Hepatocyte (in vitro differentiated cells): ENCODE measurements at places on chromosomes 2 and 18. TPM values are rescaled to one million over a fixed set of nuclear protein-coding genes. Genes with fewer than 3 reads are reported as not detected.
A peak's percentile ranks its signal among the peaks of the same experiment; 100 is the strongest.

- peak; percentile 11 for DNase-seq
These were observed 27.2 kb upstream of the OTX1 start for GRCh38 chr2:63023444-63023843.

- DNase-seq = peak; percentile 31
These were observed 1.4 kb downstream of the RAB1A start for GRCh38 chr2:65128297-65129190.

DNA sequence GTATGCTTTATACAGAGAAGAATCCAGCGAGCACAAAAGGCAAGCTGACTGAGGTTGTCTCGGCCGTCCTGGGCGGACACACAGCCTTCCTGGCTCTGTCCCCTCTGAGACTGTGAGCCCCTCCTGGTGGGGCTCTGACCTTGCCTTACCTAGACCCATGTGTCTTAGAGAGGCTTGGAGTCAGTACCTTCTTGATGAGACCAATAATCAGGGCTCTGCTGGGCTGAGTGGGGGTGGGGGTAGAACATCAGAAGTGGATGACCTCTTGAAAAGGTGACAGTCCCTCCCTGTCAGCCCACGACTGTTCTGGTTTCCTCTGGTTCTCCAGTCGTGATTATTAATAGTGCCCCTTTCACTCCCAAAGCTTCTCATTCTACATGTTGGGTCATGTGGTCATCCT, 31.2 kb downstream of the TWIST2 start:
- no peak for DNase-seq

DNA sequence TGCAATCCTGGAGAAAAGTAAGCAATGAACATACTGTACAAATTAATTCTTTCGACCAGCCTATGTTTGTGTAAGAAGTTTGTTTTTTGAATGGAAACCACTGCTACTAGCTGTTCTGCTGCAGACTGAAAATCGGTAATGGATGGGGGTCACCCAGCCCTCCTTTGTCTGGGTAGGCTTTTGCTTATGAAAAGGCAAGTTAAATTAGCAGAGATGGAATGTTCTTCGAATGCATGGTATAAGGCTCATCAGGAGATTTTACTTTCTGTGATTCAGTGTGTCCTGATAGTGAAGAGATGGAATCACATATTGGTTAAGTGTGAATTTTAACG, 53.8 kb downstream of the EEF1B2 start:
- no peak for DNase-seq

METTL21A gene
- 34.6 and 37.4 TPM in 2 replicates for total RNA-seq

KIF1A gene
- 16.5 and 28.2 TPM in 2 replicates for total RNA-seq

CNGA3 gene
- total RNA-seq = 0.04 and 0.13 TPM in 2 replicates

HOXD3 gene
- total RNA-seq = 0.13 and 0.20 TPM in 2 replicates

RFTN2 gene
- total RNA-seq = 8.1 and 8.7 TPM in 2 replicates

PRKAG3 gene
- not detected in 2 replicates for total RNA-seq
